EL (cell line): ENCODE measurements at places on chromosomes 5 and 9.
A peak's percentile ranks its signal among the peaks of the same experiment; 100 is the strongest.

DNA sequence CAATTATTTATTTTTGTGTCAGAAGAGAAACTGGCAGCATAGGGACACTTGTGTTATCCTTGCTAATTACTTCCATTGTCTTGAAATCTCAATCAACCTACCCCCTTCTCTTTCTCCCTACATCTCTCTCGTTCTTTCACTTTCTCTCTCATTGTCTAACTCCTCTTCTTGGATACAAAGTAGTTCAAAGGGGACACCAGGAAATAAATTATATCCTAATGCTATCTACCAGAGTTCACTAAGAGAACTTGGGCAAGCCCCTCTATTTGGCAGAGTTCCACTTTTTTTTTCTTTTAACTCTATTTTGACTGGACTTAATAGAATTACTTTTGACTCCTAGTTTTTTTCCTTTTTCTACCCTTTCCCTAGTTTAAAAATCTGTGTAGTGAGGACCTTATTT, 102.2 kb downstream of the MEF2C start:
- no peak for DNase-seq

DNA sequence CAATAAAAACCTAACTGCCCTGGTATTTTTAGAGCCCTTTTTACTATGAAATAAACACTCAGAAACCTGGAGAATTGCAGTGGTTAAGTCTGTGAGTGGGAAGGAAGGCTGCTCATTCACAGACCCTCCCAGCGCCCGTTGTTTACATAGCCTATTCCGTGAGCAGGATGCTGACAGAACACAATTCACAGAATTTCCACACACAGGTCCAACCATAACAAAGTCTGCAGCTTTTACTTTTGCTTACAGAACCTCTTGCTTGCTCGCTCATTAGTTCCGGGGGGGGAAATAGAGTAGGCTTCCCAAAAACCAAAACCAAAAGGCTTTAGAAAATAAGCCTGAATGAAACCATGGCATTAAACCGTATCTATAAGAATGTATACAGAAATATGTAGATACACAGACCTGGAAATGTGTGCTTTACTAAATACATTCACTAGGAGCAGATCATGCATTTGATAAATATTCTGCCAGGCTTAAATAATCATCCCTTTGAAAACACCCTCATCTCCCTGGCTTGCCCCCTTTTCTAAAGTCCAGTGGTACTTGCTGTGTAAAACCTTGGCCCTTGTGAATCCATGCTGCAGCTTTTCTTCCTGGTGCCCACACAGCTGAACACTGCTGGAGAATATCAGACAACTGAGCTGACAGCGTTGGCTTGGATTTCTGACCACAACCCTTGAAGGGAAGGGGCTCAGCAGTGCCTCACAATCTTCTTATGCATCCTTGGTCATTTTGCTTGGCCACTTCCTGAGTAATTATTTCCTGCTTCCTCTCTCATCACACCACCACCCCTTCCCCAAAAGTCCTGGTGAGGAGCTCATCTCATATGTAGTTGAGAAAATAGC, 128.0 kb downstream of the FANCC start:
- peak; percentile 14 for DNase-seq

DNA sequence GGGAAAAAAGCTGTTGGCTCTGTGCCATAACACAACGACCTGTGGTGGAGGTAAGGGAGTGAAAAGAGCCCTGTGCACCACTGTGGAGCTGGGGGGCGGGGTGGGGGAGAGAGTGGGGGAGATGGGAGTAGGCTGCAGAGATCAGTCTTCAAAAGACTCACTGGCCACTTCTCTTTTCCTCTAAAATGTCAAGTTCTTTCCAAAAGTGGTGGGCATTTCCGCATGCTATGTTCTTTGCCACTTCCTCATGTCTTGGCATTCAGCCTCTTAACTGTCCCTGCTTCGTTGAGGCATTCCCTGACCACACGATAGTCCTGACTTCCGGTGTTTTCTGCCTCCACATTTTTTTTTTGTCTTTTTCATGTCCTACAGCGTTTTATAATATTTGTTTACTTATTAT, 2.4 kb upstream of the PPP2R2B start:
- DNase-seq, result no peak

- no peak for DNase-seq
These were observed 4.1 kb downstream of the TRIM23 start for GRCh38 chr5:65620021-65620420.

GRCh38 chr9:116099821-116100220, 53.8 kb upstream of the PAPPA start:
- peak; percentile 60 for DNase-seq

GRCh38 chr5:100772548-100772947, 130.5 kb downstream of the ST8SIA4 start:
- no peak for DNase-seq

DNA sequence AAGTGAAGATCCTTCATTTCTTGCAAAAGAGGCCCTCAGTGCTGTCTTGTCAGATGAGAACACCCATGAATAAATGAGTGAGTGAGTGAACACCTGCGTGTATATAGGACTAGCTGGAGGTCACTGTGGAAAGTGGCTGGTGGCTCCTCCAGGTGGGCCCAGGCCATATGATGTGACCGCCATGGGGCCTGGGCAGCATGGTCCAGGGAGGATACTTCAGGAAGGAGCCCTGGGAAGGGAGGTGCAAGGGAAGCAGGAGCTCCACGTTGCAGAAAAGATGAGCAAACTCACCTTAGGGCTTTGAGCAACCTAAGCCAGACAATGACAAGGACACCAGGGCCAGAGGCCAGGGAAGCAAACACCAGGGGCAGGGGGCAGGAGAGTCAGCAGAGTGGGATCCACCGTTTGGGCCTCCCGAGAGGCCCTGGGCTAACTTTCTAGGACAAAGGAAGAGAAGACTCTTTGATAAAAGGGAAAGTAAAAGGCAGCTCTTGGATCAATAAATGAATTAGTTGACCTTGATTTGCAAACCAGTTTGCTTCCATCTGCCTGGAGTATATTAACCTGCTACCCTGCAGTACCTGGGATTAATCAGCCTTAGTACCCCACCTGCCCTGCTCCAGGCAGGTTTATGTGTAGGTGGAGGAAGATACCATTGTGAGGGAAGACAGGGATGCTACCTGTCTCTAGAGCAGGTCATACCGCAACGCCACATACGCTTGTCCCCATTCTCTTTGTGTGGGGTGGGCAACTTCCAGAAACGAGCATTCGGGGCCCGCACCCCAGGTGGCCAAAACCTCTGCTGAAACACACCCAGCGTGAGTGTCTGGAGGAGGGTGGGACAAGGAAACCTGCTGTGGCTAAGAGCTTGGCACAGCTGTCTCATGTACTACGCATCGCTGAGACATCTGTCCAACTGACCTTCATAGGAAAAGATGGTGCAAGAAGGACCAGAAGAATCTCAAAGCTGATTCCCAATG, 51.4 kb upstream of the OLFM1 start:
- no peak for DNase-seq

DNA sequence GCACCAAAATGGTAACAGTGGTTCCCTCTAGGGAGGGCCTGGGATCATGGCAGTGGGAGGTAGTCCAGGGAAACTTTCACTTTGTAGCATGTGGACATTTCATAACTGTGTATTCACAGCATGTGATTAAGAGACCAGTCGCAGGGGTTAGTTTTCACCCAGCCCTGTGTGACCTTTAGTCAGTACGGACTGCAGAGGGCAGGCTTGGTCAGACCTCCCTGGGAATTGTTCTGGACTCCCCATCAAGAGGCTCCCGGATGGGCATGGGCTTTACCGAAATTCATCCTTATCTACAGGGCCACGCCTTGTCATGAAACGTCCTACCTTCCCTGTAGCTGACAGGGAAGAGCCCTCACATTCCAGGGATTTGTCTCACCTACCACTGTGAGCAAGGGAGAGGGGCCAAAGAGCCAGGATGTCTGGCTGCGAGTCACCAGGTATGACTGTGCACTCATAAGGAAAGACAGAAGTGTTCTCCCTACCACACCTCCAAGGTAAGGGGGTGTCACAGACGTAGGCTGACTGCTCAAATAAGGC, 19.9 kb downstream of the GPX3 start:
- no peak for DNase-seq

- peak; percentile 21 for DNase-seq
These were observed 349.8 kb upstream of the DAB2 start for GRCh38 chr5:39774605-39775004.

- DNase-seq, result peak; percentile 31
These were observed 66.0 kb upstream of the GNA14 start for GRCh38 chr9:77714077-77714549.

DNA sequence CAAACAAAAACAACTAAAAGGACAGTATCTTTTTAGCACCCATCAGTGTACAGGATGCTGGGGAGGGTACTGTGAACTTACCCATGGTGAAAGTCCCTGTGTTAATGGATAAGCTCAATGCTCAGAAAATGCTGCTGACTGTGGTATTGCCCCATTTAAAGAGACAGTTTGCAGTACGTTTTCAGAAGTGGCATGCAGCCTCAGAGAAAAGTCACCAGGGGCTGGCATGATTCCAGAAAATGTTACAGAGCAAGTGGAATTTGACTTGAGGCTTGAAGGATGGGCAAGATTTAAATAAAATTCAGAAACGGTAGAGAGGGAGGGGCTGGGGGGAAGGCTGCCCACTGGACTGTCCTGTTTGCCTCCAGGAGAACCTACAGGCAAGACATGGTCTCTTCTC, 7.2 kb downstream of the S1PR3 start:
- DNase-seq, result peak; percentile 33

GRCh38 chr9:35689542-35690293, at the start of gene TPM2:
Gene TPM2 (minus strand): TSS chr9:35689925. CDS start chr9:35689817, 108 bp downstream.
- peak; percentile 92 for DNase-seq

DNA sequence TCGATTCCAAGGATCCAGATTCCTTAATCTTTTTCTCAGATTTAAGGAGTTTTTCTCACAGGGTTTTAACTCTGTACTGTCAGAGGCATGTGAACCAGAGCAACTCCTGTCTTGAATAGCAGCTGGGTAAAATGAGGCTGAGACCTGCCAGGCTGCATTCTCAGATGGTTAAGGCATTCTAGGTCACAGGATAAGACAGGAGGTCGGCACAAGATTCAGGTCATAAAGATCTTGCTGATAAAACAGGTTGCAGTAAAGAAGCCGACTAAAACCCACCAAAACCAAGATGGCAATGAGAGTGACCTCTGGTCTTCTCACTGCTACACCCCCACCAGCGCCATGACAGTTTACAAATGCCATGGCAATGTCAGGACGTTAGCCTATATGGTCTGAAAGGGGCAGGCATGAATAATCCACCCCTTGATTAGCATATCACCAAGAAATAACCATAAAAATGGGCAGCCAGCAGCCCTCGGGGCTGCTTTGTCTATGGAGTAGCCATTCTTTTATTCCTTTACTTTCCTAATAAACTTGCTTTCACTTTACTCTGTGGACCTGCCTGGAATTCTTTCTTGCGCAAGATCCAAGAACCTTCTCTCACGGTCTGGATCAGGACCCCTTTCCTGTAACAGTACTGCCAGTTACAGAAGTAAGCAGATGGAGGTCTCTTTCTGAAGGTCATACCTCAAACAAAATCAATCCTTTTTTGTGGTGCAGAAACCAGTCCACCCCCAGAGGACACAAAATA, 87.1 kb downstream of the SLC38A9 start:
- DNase-seq, result no peak

DNA sequence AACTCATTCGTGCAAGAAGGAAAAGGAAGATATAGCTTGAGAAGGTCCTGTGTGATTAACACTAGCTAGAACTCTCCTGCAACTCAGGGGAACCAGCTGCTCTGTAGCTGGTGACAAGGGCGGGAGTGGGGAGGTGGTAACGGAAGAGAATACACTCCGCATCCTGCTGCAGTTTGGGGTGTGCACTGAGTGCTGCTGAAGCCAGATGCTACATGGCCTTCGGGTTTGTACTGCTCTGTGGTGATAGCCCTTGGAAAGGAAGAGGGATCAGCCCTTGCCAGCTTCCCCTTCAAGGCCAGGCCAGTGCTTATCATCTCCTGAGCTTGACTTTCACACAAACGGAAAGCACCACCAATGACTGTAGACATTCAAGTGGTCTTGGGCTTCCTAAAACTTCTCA, 34.3 kb downstream of the FRMD3 start:
- no peak for DNase-seq

DNA sequence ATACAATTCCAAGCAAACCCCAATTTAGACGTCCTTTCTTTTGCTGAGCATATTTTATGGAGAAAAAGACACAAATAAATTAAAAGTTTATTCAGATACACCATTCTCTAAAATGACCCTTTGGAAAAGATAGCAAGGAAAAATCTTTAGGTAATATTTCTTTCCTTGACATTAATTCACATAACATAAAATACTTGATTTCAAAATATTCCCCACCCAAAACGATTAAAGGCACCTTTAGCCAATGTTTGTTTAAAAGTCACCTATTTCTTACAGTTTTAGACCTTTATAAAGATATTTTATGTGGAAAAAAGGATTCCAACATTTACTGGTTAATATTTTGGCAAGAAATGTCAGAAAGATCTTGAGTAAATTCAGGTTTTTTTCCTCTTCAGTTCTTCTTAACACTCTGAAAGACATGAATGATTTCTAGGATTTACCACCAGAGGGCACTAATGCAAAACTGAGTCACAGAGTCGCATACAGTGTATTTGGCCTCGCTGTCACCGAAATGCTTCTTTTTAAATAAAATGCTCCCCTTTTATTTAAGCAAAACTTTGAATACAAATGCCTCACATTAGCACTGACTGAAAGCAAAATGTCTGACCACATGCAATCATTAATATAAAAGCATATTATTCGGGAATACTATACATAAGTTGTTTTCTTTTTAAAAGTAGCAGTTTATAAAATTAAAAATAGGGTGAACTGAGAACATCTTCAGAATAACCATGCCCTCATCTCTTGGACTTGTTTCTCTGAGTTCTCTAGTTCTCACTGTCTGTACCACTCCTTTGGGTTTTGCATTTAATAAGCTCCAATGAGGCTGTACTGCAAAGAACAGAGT, 122.5 kb downstream of the SLC1A3 start:
- peak; percentile 62 for DNase-seq

DNA sequence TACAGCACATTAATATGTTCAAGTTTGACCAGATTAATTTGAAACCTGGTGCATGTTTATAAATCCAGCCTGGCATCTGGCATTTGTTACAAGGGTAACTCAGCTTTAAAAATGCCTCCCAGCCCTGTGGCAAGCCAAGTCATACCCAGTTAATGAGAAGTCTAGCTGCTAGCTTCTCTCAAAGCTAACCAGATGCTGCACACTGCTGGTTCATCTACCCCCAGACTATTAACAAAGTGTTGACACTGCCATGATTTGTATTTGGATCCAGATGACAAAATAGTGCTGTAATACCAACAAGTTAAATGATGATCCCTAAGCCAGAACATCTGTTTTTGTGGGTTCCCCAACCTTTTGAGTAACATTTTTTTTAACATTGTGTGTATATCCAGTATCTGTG, 573.7 kb upstream of the DAB2 start:
- peak; percentile 6 for DNase-seq

GRCh38 chr9:82080265-82080664, 91.7 kb downstream of the SPATA31D1 start:
- DNase-seq, result no peak

DNA sequence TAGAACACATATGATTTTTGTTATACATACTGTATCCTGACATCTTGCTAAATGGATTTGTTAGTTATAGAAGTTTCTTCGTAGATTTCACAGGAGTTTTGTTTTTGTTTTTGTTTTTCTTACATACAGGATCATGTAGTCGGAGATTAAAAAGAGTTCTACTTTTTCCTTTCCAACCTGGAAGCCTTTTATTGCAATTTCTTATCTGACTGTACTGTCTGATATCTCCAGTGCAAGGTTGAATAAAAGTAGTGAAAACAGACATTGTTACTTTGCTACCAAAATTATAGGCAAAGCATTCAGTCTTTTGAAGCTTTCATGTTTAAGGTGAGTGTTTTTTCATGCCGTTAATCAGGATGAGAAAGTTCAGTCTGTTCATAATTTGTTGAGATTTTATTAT, 117.4 kb upstream of the PRSS3 start:
- no peak for DNase-seq

GRCh38 chr5:119273391-119273839, 82.4 kb upstream of the TNFAIP8 start:
- DNase-seq, result no peak

- DNase-seq, result no peak
These were observed 754 bp downstream of the GFPT2 start for GRCh38 chr5:180352116-180353047.
